Hindlimb muscle (tissue), 1 donor: ENCODE measurements at places on chromosomes 5 and 9.
A peak's percentile ranks its signal among the peaks of the same experiment; 100 is the strongest.

GRCh38 chr5:144794922-144795321 is 624.2 kb downstream of the KCTD16 start:
- DNase-seq, result no peak

- DNase-seq, result no peak
Observed at GRCh38 chr9:128715436-128715750, 8.5 kb downstream of the ZDHHC12 start.

- DNase-seq, result no peak
Observed at GRCh38 chr5:17163221-17163620, 54.2 kb upstream of the BASP1 start.

DNA sequence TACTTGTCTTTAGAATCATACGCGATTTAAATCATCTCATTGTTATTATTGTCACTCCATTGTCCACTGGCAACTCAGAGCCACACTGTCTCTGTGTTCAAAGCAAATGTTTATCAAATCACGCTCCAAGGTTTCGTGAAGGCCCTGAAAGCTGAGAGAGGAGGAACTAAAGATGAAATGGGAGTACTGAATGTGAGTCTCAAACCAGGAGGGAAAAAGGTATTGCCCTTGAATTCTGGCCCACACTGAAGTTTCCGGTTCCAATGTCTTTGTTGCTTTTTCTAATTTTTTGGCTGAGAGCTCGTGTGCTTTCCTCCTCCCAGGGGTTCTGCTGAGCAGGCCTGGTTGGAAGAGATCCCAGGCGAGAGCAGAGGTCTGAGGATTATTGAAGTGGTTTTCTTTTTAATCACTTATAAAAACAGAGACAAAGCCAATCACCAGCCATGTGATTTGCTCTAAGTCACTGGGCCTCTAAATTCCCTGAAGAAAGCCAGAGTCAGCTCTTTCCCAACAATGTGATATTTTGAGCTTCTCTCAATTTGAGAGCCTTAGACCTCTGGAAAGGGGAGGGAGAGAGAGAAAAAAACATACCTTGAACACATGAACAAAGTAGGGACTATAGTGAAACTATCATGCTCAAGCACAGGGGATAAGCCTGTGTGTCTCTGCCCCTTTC is 420.8 kb upstream of the GRAMD2B start:
- peak; percentile 60 for DNase-seq

DNA sequence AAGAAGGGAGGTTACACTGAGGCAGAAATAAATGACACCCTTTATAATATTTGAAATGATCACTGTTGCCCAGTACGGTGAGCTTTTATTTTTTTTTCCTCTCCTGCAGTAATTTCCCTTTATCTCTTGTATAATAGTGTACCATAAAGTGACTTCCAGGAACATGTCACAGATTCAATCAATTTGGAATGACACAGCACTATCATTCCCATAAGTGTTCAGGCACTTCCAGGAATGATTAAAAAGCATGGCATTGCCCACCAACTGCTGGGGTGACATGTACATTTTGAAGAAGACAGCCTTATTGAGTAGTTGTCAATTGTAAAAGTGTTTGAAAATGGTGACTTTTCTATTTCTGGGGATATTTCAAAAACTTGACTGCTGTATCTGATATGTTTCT is 1700.9 kb upstream of the NUDT12 start:
- DNase-seq, result no peak

DNA sequence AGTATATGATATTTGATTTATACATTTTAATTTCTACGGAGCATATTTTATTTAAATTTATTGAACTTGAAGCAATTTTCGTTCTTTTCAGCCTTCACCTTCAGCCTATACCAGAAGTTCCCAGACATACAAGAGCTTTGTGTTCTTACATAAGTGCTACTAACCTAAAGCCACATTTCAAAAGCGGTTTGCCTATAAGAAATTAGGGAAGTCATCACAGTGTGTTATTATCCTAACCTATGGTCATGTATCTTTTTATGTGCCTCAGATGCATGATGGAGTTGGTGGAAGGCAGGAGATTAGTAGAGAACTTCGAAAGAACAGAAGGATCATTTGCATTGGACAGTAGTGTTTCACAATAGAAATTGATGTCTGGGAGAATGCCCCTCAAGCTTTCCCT is 3.1 kb downstream of the KIF2A start:
- DNase-seq, result no peak

- no peak for DNase-seq
Observed at GRCh38 chr9:70586476-70586875, 172.0 kb upstream of the KLF9 start.

DNA sequence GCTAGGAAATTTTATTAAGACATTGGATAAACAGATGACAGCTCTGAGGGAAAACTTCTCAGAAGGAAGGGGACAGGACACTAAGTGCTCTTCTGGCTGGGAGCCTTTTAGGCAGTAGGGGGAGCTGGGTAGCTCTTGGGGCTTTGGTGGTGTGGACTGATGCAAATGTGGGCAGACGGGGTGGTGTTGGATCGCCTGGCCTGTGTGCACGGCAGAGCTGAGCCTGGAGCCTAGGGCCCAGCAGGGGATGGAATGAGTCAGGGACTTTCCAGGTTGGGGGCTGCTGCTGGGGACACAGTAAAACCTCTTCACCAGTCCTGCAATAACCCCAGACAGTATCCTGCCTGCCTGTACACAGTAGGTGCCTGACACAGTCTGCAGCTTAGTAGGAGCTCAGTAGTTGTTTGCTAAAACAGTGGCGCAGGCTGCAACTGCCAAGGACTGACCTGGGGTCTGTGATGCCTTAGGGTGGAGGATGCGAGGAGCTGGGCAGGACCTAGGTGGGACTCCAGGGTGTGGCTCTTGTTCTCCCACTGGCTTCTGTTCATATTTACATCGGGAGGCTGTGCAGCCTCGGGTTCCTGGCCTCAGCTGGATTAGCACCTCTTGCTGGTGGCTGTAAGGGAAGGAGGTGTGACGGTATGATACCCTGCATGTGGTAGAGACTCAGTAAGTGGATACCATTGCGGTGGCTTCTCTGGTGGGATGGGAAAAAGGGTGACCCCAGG is 83.8 kb downstream of the DAB2IP start:
- DNase-seq, result no peak

GRCh38 chr5:62330302-62330701 is 24.3 kb downstream of the KIF2A start:
- DNase-seq, result no peak

DNA sequence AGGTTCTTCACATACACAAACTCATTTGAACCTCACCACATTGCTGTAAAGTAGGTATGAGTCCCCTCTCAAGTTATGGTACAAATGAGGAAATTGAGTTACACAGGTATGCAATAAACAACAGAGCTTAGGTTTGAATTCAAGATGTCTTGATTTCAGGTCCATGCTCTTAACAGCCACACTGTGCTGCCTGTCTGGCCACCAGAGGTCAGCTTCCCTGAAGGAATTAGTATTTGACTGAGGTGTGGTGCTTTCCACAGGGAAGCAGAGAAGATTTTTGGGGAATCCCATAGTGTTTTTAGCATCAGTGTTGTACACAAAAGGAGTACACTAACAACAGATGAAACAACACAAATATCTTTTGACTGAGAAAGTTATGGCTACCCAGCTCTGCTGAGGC is 94.4 kb upstream of the ITGA1 start:
- peak; percentile 35 for DNase-seq

GRCh38 chr9:130608554-130609134 is 29.3 kb downstream of the FUBP3 start:
- DNase-seq, result no peak
